Bronchial epithelial cell (primary cell): ENCODE measurements at places on chromosomes 4 and X. TPM values are rescaled to one million over a fixed set of nuclear protein-coding genes. Genes with fewer than 3 reads are reported as not detected.

DNA sequence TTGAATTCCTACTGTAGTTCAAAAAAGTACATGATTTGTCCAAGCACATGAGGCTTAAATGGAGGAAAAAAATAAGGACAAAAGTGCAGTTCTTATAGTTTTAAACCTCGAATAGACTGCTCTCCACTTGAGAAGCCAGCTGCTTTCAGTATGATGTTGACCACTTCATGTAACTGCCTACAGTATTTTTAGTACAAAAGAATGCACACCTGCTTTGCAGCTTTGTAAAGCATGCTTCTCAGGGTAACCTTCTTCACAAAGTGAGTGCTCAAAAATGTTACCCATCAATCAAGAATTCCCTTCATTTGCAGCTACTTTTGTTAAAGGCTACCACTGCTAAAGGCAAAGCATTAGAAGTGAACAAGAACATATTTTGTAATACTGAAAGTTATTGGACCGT lies 83.4 kb upstream of the FAM47B start:
- DNase-seq: no peak

GRCh38 chrX:68048774-68049173 lies 384.5 kb downstream of the OPHN1 start:
- no peak for DNase-seq

DNA sequence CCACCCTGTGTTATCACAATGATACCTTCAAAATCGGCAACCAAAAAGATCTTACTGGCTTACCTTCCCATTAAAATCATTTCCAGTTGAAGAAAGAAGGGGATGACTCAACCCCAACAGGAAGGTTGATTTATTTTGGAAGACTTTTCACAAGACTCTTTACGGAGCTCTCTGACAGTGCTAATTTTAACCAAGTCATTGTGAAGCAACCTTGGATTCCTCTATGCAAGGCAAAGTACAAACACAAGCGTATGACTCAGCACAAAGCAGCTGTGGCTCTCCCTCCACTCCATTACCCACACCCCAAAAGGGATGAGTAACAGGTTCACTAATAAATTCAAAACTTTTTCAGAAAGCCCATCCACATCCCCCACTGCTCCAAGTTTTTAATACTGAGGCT lies 213.8 kb upstream of the FGF13 start:
- DNase-seq: peak; percentile 83

The L1CAM gene
- 0.26 and 1.4 TPM in 2 replicates for total RNA-seq

The MAGEC1 gene
- total RNA-seq: not detected in 2 replicates

GRCh38 chrX:37641859-37642258 lies 43.7 kb upstream of the XK start:
- no peak for DNase-seq

DNA sequence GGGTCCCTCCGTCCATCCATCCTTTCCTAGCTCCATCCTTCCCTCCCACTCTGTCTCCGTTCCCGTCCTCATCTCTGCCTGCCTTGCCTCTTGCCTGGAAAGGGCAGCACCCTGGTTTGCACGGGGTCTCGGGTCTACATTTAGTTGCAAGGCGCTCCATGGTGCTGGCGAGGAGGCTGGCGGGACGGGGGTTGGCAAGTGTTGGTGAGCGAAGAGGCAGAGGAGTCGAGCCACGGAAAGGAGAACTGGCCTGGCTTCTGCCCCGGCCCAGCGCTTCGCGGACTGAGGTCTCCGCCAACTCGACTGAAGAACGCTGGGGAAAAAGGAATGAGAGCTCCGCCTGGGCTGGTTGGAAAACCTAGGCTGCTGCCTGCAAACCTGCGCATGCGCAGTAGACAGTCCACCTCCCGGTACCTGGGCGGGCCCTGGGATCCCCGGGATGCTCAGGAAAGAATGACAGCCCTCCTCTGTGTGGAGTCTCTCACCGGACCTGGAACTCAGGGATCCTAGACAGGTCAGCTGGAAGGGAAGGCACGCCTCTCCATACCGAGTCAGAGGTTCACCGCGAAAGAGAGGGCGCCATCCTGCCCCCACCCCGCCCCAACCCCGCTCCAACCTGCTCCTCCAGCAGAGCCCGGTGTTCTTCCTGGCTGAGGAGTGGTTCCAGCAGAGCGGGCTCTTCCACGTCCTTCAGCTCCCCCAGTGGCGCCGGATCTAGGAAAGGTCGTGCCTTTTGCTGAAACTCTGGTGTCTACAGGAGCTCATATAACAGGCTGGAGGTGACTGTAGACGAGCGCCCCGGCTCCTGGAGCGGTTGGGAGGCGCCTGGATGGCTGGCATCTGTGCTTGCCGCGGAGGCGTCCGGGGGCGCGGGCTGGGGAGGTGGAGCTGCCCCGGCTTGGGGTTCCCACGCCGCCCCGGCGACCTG lies 6.0 kb downstream of the FRG2 start:
- peak; percentile 42 for DNase-seq

The ASB12 gene
- total RNA-seq: not detected in 2 replicates

DNA sequence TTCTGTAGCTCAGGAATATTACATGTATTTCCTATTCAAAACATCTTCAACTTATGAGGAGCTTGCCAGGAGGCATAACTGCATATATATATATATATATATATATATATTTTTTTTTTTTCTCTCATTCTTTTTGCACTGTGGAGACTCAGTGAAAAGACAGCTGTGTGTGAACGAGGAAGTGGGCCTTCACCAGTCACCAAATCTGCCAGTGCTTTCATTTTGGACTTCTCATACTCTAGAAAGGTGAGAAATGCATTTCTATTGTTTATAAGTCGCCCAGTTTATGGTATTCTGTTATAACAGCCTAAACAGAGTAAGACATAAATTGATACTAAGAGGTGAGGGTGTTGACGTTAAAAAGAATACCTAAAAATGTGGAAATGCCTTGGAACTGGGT lies 710.6 kb downstream of the TRAM1L1 start:
- no peak for DNase-seq

DNA sequence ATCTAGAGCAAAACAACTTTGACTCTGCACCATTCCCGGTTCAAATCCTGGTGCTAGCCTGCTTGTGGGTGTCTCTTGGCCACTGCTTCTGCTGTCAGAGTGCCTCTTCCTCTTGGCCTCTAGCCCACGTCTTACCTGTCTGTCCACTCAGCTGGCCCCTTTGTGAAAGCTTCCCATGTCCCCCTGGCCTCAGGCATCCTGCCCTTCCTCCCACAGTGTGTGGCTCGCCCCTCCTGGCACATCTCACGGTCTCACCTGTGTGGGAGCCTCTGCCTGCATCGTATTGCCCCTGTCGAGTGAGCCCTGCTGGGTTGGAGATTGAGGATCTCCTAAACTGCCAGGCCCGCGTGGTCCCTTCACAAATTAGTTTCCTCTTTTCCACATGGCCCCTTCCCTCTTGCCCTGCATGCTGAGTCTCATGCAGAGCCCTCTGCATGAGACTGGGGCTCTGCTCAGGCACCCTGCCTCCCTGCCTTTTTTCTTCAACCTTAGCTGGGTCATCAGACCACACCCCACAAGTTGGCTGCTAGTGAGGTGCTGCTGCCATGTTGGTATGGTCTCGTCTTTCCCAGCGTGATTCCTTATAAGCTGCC lies 53.7 kb upstream of the TADA2B start:
- DNase-seq: no peak

GRCh38 chr4:154720618-154721267 lies 23.1 kb upstream of the LRAT start:
- peak; percentile 21 for DNase-seq

DNA sequence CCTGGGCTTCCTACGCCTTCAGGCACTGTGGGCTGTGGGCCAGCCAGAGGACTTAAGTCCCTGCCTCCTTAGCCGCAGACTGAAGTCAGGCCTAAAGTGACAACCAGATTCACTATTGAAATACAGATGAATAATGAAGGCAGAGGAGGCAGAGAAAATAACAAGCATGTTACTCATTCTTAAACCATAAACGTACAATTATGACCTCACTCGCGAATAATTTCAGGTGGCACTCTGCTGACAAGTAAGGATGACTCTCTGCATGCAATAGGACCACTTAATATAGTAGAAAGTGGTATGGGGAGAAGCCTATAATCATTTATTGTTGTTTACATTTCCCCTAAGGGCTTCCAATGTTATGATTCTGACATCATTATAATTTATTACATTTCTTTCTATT lies 409.2 kb upstream of the FGF13 start:
- DNase-seq: peak; percentile 40

The PDCL2 gene
- total RNA-seq: not detected in 2 replicates

GRCh38 chr4:27360790-27361267 lies 500.2 kb downstream of the STIM2 start:
- DNase-seq: peak; percentile 13

The TREX2 gene
- total RNA-seq: 2.3 and 5.5 TPM in 2 replicates

The SLC10A3 gene
- 7.4 and 13.4 TPM in 2 replicates for total RNA-seq

DNA sequence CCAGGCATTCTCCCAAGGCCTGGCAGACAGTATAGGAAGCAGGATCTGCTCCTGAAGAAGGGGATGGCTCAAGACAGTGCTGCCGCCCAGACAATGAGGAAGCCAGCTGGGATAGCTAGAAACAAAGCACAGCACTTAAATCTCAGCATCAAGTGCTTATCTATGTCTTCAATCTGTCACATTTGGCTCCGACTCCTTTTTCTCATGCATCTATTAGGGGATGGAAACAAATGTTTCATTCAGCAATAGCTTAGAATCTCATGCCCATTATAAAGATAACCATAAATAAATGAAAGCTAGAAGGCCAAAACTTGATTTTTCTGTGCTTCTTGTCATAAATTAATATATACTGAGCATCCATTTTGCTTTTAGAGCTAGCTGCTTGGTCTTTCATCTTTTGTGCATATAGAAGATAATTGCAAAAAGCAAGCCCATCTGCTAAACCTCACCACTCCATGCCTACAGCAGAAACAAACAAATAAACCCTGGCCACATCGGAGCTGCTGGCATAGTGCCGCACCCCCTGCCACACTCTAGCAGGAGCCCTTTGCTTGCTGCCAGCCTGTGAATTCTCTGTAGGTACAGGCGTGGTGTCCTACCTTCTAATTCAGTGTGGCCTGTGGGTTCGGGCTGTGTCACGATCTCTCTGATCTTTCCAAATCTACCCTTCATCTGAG lies 75.9 kb downstream of the AASDH start:
- no peak for DNase-seq

GRCh38 chr4:2064276-2064991 lies 5.3 kb downstream of the NAT8L start:
- DNase-seq: no peak

The ETFDH gene
- 21.9 and 35.5 TPM in 2 replicates for total RNA-seq

GRCh38 chrX:115067812-115068211 lies 50.4 kb upstream of the IL13RA2 start:
- DNase-seq: no peak

The NWD2 gene
- total RNA-seq: 0.26 and 1.2 TPM in 2 replicates

The AWAT2 gene
- not detected in 2 replicates for total RNA-seq

DNA sequence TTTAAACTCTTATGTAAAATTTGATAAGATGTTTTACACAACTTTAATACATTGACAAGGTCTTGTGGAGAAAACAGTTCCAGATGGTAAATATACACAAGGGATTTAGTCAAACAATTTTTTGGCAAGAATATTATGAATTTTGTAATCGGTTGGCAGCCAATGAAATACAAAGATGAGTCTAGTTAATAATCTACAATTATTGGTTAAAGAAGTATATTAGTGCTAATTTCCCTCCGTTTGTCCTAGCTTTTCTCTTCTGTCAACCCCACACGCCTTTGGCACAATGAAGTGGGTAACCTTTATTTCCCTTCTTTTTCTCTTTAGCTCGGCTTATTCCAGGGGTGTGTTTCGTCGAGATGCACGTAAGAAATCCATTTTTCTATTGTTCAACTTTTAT lies at the start of gene ALB:
ALB (plus strand) TSS at position 246 of the 400 bp plus-strand sequence; CDS start at position 287, 41 bp downstream.
- no peak for DNase-seq

The GDI1 gene
- total RNA-seq: 87.2 and 98.5 TPM in 2 replicates

The RBMXL3 gene
- total RNA-seq: not detected in 2 replicates

DNA sequence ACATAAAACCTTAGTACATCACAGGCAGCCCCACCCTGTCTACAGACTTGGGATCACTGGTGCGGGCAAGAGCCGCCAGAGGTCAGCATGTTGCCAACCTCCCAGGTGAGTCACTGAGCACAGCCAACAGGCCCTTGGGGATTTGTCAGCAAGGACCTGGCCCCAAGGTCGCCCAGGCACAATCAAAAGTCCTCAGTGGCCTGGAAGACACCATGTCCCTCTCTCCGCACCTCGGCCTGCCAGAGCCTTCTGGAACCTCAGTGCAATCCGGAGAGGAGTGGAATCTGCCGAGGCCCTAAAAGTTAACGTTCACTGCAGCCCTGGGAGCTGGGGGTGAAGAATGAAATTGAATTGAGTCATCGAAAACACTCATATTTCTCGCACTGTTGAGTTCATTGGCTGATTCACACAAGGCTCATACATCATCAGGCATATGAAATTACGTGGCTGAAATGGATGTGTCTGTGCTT lies 74.3 kb downstream of the WFS1 start:
- peak; percentile 93 for DNase-seq

DNA sequence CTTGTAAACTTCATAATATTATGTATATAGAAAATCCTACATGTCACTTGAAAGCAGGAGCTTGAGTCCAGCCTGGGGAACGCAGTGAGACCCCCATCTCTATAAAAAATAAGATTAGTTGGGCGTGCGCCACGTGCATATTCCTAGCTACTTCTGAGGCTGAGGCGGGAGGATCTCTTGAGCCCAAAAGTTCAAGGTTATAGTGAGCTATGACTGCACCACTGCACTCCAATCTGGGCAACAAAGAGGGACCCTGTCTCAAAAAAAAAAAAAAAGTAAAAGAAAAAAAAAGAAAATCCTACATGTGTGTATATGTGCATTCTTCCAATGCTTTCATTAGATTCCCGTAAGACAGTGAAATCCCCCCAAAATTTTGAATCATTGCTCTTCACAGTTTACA lies 1.7 kb downstream of the SEC31A start:
- DNase-seq: no peak

The TRAM1L1 gene
- 0.26 and 0.51 TPM in 2 replicates for total RNA-seq

The FATE1 gene
- not detected in 2 replicates for total RNA-seq

GRCh38 chr4:123783921-123784320 lies 387.3 kb downstream of the SPRY1 start:
- DNase-seq: no peak

DNA sequence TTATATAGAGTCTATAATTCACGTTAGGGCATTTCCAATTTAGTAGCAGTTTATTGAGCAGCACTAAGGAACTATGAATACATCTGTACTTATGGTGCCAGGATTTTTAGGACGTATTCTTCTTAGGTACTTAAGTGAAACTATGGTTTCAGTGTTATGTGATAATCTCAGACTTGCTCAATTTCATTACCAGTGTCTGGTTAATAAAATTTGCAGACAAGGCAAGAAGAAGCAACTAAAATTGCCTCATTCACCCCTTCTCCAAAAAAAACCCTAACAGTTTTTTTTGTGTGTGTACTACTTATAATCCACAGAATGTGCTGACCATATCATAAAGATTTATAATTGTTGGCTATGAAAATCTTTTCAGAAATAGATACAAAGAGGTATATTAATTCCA lies 6.0 kb upstream of the CXCL10 start:
- DNase-seq: no peak

DNA sequence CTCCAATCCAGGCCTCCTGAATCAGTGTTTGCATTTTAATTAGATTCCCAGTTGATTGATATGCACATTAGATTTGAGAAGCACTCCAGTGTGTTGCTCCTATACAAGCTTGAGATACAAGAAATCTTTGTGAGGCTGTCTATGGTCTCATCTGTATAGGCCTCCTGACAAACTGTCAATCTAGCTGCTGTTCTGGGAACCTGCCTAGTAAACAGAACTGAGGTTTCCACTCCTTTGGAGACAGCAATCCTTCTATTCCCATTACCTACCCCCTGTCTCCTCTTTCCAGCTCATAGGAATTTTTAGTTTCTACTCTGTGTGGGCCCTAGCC lies 306.1 kb upstream of the EMCN start:
- no peak for DNase-seq

The TLR2 gene
- 1.3 and 2.6 TPM in 2 replicates for total RNA-seq
